ENCODE measurements at places on chromosomes 4 and X.

- no peak for DNase-seq
These were observed 29.1 kb downstream of the PHKA1 start for GRCh38 chrX:72685018-72685417.

DNA sequence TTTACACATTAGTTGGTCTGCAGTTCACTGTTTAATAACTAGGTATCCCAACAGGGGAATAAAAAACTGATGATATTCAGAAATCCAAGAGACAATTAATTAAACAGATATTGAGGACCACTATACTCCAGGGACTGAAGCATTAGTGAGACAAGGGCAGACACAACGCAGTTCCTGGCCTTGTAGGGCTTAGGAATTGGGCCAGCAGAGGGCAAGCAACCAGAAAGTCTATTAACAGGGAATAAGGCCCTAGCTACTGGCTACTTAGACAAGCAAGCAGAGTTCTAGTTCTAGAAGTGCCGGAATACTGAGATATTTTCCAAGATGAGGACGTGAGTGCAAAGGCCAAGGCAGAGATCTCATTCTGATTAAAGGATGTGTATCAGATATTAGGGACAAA is 58.6 kb upstream of the ADGRA3 start:
- no peak for DNase-seq

DNA sequence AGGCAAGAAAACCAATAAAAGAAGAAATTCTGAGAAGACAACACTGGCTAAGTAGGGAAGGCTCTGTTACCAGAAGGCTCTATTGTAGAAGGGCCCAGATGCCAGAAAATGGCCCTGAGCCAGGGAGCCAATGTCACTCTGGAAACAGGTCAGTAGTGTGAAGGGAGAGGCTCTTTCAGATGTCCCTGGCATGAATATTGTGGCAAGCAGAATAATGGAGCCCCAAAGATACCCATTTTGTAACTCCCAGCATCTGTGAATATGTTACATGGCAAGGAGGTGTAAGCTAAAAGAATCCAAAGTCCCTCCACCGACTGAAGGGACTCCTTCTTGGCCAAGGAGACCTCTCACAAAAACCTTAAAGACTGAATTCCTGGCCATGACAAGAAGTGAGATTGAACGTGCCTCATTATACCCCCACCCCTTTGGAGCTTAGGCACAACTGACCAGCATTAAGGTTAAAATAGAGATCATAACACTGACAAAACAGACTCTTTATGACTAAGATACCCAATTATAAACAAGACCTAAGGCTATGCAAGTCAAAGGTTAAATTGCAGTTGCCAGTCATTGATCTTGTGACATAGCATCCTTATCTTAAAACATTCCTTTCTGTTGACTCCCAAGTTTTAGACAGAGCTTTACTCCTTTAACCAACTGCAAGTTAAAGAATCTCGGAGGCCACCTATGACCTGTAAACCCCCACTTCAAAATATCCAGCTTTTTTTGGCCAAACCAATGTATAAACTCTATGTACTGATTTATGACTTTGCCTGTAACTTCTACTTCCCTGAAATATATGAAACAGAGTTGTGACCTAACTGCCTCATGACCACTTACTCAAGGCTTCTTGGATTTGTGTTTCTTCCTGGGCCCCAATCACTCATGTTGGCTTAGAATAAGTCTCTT is 42.2 kb upstream of the SMIM10 start:
- no peak for DNase-seq

- no peak for DNase-seq
These were observed 42.8 kb upstream of the KLF3 start for GRCh38 chr4:38621028-38621684.

GRCh38 chr4:57314636-57315035 is 204.5 kb upstream of the IGFBP7 start:
- DNase-seq: no peak

DNA sequence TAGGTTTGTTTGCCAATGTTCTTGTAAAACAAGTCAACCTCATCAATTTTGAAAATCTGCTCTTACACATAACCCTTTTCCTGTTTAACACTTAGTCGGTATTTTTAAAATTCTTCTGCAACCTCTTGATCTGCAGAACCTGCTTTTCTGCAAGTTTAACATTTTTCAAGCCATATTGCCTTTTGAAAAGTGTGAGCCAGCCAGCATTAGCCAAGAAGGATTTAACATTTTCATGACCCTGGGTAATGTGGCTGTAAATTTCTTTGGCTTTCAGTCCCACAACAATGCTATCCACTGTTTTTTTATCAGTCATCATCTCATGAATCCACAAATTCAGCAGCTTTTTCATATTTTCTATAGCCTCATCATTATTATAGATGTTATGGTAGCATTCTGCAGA is 956.5 kb downstream of the FAT4 start:
- DNase-seq: no peak

DNA sequence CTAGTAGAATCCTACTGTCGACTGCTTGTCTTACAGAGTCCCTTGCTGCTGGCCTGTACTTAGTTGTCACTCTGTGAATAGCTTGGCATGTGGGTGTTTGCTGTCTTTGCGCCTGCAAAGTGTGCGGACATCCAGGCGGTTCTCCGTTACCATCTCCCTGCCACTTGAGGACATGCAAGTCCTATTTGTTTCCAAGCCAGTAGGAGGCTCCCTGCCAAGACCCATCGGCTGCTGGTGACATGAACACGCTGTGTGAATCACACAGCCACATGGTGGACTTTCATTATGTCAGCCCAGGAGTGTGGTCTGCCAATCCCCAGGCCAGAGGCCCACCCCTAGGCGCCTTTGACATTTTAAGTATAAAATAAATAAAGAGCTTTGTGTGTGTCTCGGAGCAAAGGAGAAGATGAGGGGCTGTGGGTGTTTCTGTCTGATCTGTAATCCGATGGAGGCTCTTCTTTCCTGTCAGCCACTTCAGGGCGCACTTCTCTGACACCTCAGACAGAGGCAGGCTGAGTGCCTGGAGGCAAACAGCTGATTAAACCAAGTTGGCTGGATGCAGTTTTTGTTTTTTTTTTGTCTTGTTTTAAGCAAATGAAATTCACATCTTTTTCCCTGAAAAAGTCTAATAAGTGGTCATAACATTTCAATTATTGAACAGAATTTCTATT is 51.5 kb downstream of the ALPK1 start:
- no peak for DNase-seq

DNA sequence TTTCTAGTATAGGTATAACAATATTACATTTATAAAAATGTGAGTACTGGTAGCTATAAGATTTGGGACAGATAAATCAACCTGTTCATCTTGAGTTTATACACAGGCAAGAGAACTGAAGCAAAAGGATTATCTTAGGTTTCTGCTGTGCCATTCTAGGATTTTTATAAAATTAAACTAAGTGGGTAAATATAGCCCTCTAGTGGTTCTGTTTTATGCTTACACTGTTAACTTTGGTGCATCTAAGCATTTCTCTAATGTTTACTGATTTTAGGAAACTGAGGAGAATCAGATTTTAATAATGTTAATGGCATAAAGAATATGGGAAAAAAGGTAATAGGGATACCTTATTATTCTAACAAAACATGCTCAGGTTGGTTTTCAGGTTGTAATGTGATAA is 1.1 kb upstream of the RRH start:
- no peak for DNase-seq

DNA sequence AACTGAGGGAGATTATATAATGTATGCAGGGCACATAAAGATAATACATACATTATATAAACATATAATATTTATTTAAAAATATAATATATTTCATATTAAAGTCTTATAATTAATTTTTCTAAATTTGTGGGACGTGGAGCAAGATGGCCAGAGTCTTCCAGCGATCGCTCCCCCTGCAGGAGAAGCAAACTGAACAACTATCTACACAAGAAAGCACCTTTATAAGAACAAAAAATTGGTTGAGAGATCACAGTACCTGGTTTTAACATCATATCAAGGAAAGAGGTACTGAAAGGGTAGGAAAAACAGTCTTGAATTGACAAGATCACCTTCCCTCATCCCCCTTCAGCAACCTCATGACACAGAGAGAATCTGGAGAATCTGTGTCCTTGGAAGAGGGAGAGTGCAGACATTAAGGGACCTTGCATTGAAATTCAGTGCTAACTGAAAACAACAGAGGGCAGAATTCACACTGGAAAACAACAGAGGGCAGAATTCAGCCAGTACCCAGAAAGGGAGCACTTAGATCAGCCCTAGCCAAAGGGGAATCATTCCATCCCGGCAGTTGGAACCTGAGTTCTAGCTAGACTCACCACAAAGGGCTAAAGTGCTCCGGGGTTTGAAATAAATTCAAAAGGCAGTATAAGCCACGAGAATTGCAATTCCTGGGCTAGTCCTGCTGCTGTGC is 262.5 kb upstream of the NDST3 start:
- no peak for DNase-seq

DNA sequence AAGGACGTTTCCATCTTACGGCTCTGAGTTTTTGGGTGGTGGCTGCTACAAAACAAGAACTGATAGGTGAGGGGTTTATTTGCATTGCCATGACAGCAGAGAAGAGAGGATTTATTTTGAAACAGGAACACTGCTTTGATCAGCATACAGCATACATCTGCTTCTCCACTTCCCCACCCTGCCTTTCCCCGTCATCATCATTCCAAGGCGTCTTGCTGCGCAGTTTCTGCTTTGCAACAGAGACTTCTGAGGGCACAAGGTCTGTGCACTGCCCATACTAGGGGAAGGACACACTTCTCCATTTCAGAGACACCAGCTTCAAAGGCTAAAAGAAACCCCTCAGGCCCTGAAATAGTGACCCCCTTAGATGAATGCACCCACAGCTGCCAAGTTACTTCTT is 19.1 kb downstream of the STARD8 start:
- DNase-seq: no peak

DNA sequence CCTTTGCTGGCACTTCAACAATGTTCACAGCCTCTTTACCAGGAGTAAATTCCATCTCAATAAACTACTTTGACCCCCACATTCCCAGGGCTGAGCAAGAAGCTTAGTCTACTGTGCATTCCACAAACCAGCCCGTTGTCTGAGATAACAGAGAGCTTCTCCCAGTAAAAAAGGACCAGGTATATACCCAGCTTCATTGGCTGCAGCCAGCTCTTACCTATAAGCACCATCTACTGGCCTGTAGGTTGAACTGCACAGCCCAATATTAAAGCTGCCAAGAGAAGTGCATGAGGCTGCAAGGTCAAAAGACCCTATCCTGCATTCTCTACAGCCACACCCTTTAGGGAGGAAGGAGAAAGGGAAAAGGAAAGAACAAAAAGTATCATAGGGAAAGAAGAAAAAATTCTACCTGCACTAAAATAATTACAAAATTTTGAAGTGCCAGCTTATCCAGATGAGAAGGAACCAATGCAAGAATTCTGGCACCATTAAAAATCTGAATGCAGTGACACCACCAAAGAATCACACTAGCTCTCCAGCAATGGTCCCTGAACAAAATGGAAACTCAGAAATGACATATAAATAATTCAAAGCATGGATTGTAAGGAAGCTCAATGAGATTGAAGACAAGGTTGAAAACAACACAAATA is 45.7 kb upstream of the INTU start:
- DNase-seq: no peak

GRCh38 chrX:41033299-41033698 is 51.9 kb upstream of the USP9X start:
- no peak for DNase-seq

GRCh38 chrX:93259029-93259428 is 414.3 kb downstream of the NAP1L3 start:
- DNase-seq: no peak

- DNase-seq: no peak
These were observed 105.5 kb downstream of the HDAC8 start for GRCh38 chrX:72467135-72467534.

DNA sequence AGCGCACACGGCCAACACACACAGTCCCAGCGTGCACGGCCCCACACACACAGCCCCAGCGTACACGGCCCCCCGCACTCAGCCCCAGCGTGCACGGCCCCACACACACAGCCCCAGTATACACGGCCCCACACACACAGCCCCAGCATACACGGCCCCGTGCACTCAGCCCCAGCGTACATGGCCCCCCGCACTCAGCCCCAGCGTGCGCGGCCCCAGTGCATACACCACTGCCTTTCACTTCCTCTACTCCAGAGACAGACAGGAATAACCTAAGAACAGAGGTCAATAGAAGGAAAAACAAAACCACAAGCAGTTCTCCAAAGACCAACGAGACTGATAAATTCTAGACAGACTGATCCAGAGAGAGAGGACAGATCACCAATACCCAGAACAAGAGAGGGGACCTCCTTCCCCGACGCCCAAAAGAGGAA is 17.1 kb downstream of the GAK start:
- no peak for DNase-seq

DNA sequence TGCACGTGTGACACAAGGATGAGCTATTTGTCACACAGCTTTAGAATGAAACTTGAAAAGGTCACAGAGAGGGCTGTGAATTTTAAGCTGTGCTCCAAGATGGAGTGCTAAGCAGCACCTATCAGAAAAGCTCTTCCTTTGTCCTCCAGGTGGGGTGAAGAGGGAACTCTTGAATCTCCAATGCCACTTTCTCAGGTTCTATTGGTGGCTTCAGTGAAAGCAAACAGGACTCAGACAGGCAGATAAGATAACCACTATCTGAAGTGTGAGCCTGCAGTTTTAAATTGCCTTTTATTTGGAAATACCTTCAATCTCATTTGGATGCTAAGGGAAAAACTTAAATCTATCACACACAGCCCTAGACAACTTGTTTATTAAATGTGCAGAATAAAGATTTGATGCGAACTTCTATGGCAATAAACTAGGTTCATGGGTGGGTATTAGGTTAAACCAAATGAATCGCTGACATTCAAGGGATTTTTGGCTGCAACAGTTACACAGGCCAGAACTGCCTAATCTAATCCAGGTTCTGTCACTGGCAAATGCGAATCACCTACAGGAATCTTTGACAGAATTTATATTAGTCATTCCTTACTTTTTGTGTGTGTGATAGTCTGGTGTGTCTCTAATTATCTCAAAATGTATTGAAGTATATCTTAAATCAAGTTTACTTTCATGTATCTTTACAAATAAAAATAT is 13.6 kb upstream of the PDGFRA start:
- DNase-seq: no peak

GRCh38 chrX:21989384-21989783 is 42.7 kb upstream of the PHEX start:
- no peak for DNase-seq

- no peak for DNase-seq
These were observed 242.0 kb downstream of the PTTG2 start for GRCh38 chr4:38202242-38202641.

DNA sequence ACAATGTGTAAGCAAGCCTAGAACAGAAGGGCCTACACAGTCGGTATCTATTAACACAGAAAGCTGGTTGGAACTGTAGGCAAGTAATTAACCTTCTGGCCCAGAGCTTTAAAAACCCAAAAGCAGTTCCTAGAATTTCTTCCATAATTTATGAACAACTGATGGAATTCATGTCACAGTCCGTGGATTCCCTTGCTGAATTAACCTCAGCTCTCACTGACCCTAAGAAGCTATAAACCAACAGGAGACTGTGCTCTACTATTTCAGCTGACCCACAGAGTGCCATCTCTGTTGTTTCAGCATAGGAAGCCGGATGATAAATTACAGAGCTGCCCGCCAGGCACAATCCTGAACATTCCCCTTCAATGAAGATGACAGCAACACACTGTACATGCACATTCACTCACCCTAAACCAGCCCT is 157.3 kb downstream of the PRDM5 start:
- no peak for DNase-seq

Data from stimulated activated CD4-positive, alpha-beta T cell treated with anti-CD3 and anti-CD28 coated beads, Interleukin-15, amount 100 ng/mL, for 1 hour (primary cell).